Stimulated activated CD8-positive, alpha-beta memory T cell treated with anti-CD3 and anti-CD28 coated beads, Interleukin-12 subunit alpha, Interleukin-12 subunit beta, amount 100 ng/mL, for 1 hour (primary cell): ENCODE measurements at places on chromosomes 4 and X.

DNA sequence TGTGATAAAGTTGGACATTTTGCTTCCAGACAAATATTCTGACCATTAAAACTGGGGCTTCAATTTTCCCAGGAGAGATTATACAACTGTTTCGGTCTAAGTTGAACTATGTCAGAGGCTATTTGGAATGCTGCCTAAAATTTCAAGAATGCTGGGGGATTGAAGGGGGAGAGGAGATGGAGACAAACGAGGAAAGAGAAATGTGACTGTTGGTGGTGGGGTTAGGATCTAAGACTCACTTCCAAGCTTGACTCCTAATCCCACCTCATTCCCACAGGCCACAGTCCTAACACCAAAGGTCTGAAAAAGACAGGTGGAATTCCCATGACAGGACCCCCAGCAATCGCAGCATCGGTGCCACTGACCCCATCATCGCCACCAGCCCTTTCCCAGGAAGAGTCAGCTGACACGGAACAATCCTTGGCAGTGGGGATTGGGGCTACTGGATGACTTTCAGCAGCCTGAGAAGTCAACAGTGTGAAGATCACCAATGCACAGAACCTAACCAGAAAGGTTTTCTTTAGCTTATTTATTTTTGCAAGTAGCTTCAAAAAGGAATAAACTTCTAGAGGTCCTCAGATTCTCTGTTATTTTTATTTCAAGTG lies 74.0 kb upstream of the PRSS48 start:
- no peak for DNase-seq

GRCh38 chr4:15162465-15163283 lies 160.4 kb downstream of the CPEB2 start:
- no peak for DNase-seq

DNA sequence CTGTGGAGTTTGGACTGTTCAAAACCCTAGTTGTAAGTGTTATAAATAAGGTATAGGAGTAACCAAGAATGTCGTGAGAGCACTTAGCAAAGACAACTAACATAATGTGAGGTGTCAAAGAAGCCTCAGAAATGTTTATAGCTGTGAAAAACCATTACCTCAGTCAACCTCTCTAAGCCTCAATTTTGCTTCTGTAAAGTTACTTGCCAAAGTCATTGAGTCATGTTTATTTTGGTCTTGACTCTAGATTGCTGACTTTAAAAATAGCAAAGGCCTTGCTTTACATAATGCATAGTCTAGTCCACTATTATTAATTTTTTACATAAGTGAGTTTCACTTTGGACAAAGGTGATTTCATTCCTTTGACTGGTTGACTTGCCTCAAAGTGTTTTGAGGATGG lies 257.6 kb upstream of the CXXC4 start:
- DNase-seq: no peak

DNA sequence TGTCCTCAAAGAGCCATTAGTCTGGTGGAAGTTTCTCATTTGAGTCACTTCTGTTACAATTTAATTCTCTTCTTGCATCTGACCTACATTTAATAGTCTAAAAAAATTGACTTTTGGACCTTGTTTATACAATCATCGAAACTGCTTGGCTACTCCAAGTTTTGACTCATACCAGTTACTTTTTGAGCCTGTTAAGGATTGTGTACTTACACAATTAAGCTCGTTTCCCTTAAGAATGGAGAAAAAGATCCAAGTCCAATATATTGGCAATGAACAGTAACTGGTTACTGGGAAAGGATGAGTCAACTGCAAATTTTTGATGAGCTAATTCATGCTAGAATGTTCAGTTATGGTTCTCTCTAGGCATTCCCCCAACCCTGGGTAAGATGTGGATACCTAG lies 58.2 kb downstream of the DCX start:
- no peak for DNase-seq

DNA sequence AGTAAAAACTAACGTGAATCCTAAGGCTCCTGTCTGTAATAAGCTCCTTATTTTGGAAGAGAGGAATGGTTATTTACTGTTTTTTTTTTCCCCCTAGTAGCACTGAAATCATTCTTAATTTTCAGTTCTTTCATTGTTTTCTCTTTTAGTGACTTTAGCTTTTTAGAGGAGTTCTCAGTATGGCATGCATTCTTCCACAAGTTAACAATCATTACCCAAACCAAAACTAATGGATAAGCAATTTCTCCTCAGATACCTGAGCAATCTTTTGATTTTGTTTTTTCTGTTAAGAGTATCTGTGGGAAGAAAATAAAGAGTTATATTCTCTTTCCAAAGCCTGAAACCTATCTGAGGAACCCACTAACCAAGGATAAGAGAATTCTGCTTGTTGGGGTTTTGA lies 16.7 kb upstream of the PPA2 start:
- no peak for DNase-seq
